ENCODE measurements at places on chromosomes 4 and X. TPM values are rescaled to one million over a fixed set of nuclear protein-coding genes. Genes with fewer than 3 reads are reported as not detected.

Gene SPANXC
- 1.0 TPM for total RNA-seq

Gene GPR34
- total RNA-seq = 0.11 TPM

Gene OTOP1
- not detected for total RNA-seq

Gene LARP1B
- total RNA-seq = 15.9 TPM

Gene CFAP97
- total RNA-seq = 16.9 TPM

Gene TMEM271
- total RNA-seq = not detected

Measured in A549 treated with DMSO at 1 μM for 4 hours (cell line).